ENCODE measurements at places on chromosomes 4 and X.
A peak's percentile ranks its signal among the peaks of the same experiment; 100 is the strongest.

DNA sequence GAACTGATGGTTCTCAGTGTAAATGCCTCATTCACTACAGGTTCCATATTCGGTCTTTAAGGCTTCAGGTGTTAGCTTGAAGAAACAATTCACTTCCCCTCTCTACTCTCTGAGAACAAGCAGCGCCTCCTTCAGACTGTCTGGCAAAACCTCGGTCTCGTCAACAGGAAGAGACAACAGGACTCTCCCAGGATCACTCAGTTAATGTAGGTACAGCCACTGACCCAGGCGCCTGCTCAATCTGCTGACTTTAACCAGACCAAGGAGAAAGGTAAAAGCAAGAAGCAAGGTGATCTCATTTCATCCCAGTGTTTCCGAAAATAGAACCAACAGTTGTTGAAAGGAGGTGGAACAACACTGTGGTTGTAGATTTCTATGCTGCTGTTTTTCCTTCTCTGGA lies 102.2 kb downstream of the SLC2A9 start:
- DNase-seq, result no peak

GRCh38 chrX:41142130-41142910 lies 57.1 kb downstream of the USP9X start:
- DNase-seq, result no peak

GRCh38 chrX:54042609-54043021 lies 1.7 kb downstream of the PHF8 start:
- peak; percentile 36 for DNase-seq

GRCh38 chrX:40623665-40624064 lies 437 bp downstream of the MPC1L start:
- DNase-seq, result no peak

GRCh38 chr4:81130569-81130968 lies 84.5 kb downstream of the PRKG2 start:
- DNase-seq, result no peak

DNA sequence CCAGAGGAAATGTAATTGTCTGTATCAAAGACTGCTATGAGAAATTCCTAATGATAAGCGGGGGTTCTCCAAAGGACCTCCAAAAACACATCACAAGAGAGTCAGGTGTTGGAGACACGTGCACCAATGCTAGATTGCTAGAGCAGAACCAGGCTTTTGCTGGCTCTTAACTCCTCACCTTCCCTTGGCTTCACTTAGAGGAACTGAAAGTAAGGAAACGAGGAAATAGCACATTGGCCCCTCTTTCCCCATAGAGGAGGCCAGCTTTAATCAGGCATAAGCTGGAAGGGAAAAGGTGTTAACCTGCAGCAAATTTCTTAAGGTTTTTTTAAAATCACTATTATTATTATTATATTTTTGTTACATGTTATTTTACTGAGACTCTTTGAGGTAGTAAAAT lies 13.6 kb downstream of the OTC start:
- no peak for DNase-seq

DNA sequence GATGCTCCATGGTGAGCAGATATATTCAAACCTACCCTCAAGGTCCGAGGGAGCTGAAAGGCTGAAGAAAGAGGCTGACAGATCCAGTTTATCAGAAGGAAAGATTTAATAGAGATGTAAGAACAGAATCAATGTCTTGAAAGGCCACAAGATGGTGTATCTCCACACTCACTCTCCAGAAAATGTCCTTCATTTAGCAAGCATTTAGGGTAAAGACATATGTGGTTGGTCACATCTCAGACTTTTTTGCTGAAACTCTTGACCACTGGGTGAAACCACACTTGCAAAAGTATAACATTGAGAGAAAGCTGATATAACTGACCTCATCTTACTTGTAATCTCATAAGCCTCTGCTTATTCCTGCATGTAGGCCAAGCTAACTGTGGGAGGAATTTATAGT lies 745.8 kb upstream of the GALNTL6 start:
- DNase-seq, result no peak

DNA sequence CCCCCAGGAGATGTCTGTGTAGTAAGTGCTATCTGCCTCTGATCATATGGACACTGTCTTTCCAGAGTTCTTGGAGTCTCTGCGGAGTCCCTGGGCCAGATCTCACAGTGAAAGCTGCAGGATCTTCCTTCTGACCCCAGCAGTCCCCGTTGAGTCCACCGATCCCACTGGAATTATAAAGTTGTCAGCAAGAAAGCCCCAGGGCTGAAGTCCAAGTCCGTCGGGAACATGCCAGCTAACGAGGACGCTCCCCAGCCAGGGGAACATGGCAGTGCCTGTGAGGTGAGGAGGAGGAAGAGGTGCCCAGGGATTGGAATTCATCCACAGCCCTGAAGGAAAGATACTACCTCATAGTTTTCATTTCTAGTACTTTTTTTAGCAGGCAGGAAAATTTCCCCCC lies 9.3 kb downstream of the ZNF81 start:
- no peak for DNase-seq

DNA sequence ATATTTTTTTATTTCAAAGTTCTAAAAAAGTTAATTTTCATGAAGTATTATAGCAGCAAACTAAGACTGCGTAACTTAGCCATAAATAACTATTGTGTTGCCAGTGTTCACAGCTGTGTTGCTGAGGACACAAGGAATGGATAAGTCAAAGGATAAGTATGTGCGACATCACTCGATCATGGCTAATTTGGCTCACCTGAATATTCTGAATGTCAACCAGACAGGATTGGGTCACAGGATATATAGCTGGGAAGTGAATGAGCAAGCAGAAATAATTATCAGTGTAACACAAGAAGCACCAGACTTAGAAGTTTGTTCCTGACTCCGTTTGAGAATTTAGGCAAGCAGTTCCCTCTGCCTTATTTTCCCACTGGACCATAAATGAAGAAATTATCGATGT lies 33.9 kb downstream of the PRDM8 start:
- no peak for DNase-seq

- DNase-seq, result peak; percentile 60
Observed at GRCh38 chrX:16695079-16695676, 17.3 kb downstream of the CTPS2 start.

DNA sequence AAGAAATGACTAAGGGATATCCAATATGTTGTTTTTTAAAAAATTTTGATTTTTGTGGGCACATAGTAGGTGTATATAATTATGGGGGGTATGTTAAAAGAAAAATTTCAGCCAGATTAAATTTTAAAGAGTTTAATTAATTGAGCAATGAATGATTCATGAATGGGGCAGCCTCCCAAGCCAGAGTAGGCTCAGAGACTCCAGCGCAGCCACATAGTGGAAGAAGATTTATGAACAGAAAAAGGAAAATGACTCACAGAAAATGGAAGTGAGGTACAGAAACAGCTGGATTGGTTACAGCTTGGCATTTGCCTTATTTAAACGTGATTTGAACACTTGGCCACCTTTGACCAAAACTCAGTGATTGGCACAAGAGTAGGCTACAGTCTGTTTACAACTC lies 91.7 kb downstream of the SPATA18 start:
- no peak for DNase-seq

DNA sequence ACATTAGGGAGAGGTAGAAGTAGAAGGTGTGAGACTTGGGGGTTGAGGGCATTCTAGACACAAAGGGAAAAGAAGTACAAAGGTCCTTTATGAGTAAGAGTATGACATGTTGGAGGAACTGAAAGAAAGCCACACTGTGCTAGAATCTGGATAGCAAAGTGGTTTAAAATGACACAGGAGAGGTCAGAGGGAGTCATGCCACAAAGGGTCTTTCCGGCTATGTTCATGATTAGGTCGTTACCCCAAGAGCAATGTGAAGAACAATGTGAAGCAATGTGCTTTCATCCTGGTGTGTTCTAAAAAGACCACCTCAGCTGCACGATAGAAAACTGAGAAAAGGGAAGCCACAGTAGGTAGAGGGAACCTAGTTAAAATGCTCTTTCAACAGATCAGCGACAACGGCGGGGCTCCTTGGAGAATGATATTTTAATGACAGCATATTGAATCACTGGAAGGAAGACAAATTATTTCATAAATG lies 29.2 kb downstream of the SMIM14 start:
- no peak for DNase-seq
